Left ventricle myocardium inferior (tissue), 1 donor: ENCODE measurements at places on chromosomes 16 and 17. TPM values are rescaled to one million over a fixed set of nuclear protein-coding genes. Genes with fewer than 3 reads are reported as not detected.

The PLXDC1 gene
- 12.2 TPM for total RNA-seq

The HCRT gene
- not detected for total RNA-seq

DNA sequence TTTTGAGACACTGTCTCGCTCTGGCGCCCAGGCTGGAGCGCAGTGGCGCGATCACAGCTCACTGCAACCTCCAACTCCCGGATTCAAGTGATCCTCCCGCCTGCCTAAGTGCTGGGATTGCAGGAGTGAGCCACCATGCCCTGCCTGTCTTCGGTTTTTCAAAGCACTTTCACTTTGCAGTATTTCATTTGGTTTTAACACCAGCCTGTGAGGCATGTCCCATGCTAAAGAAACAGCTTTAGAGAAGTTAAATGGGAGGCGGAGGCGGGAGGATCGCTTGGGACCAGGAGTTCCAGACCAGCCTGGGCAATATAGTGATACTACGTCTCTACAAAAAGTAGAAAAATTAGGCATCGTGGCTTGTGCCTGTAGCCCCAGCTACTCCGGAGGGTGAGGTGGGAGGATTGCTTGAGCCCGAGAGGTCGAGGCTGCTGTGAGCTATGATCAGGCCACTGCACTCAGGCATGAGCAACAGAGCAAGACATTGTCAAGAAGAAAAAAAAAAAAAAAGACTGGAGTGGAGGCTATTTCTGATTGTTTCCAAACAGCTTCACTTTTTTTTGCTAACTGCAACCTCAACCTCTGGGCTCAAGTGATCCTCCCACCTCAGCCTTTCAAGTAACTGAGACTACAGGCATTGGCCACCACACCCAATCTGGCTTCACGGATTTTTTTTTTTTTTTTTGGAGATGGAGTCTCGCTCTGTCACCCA, 1.3 kb downstream of the METTL23 start:
- H3K27ac ChIP-seq: peak overlapping the region; percentile 98
- H3K4me3 ChIP-seq: peak overlapping the region; percentile 94
- H3K36me3 ChIP-seq: peaks cover 56% of the 10 kb centered on the region
- no peak for DNase-seq
- no peaks in the 10 kb centered on the region for H3K27me3 ChIP-seq

The CENPT gene
- 20.2 TPM for total RNA-seq

The SNX20 gene
- 0.69 TPM for total RNA-seq

GRCh38 chr16:28534542-28535373, 4.0 kb downstream of the NUPR1 start:
- peaks cover 25% of the 10 kb centered on the region for H3K36me3 ChIP-seq
- H3K27me3 ChIP-seq: no peaks in the 10 kb centered on the region
- DNase-seq: peak; percentile 25
- H3K4me1 ChIP-seq: peaks cover 64% of the 10 kb centered on the region
- H3K27ac ChIP-seq: peak overlapping the region; percentile 42

- H3K27ac ChIP-seq: no peak overlapping the region
- H3K4me3 ChIP-seq: no peak overlapping the region
- H3K36me3 ChIP-seq: no peaks in the 10 kb centered on the region
- H3K27me3 ChIP-seq: no peaks in the 10 kb centered on the region
Measured at GRCh38 chr16:83623091-83623730, 184.6 kb upstream of the HSBP1 start.

DNA sequence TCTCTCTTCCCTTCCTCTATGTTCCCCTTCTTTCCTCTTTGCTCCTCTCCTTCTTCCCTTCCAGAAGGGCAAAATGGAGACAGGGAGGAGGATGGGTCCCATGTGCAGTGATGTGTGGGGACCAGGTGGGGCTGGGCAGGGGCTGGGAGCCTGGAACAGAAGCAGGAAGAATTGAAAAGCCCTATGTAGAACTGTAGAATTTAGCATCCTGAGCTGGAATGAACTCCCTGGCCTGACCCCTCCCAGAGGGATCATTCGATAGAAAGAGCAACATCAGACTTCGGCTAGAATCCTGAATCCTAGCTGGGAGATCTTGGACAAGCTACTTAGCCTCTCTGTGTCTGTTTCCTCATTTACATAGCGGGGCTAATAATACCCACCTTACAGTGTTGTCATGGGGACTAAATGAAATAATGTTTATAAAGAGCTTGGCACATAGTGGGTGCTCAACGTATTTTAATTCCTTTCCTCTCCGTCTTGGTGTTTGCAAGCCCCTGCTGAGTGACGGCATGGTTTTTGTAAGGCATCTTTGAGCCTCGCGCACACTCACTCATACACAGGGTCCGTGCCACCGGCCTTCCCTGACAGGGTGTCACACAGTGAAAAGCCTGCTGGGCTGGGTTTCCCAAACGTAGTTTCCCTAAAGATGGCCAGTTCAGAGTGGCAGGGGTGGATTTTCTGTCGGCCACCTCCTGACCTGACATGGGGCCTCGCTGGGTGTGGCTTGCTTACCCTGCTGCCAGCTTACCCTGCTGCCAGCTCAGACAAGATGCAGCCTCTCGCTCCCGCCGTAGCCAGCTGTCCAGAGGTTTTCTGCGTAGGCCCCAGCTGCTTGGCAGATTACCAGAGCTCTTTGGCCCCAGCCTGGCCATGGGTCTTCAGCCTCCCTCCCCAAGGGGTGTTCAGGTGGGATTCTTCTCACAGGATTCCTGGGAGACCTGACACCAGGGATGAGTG, 6.1 kb upstream of the ARHGAP23 start:
- H3K27me3 ChIP-seq: peaks cover 34% of the 10 kb centered on the region
- no peaks in the 10 kb centered on the region for H3K36me3 ChIP-seq
- DNase-seq: no peak

- H3K4me3 ChIP-seq: no peak overlapping the region
- H3K4me1 ChIP-seq: peaks cover 69% of the 10 kb centered on the region
- no peaks in the 10 kb centered on the region for H3K27me3 ChIP-seq
Measured at GRCh38 chr16:66309-67182, 5.9 kb downstream of the RHBDF1 start.
